Ovary (tissue), 10 donors: ENCODE measurements at places on chromosomes 3 and 15.
A peak's percentile ranks its signal among the peaks of the same experiment; 100 is the strongest.

DNA sequence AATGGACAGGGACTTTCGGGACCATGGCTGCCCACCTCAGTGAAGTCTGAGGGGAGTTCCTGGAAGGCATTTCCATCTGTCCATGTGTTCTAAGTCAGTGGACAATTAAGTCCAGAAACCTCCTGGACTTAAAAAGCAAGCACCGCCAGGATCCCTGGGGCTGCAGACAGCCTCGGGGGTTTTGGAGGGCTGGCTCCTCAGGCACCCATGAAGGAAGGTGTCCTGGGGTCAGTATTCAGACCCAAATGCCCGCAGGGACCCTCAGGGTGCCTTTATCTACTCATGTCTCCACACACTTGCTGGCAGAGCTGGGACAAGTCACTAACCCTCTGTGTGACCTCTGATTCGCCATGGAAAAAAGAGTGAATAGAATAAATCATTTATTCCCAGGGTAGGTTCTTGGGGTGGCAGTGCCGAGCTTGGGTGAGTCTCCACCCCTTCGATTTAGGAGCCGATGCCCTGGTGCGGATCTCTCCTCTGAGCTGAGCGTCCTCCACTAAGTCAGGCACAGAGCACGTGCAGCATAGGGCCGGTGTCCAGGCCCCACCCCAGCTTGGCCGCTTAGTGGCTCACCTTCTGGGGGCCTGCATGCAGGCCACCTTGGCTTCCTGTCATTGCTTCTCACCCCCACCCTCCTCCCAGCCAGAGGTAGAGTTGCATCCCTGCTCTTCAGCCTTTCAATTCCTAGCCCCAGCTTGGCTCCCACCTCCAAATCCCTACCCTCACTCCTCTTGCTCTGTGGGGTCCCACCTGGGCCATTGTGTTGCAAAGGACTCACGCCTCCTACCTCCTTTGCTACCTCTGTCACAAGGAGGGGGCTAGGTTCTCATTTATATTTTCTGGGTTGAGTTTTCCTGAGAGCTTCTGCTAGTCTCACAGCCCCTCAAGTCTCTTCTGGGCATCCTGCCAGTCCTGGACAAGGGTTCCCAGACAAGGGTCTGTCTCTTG, 19.9 kb downstream of the SLC6A6 start:
- no peak for DNase-seq

DNA sequence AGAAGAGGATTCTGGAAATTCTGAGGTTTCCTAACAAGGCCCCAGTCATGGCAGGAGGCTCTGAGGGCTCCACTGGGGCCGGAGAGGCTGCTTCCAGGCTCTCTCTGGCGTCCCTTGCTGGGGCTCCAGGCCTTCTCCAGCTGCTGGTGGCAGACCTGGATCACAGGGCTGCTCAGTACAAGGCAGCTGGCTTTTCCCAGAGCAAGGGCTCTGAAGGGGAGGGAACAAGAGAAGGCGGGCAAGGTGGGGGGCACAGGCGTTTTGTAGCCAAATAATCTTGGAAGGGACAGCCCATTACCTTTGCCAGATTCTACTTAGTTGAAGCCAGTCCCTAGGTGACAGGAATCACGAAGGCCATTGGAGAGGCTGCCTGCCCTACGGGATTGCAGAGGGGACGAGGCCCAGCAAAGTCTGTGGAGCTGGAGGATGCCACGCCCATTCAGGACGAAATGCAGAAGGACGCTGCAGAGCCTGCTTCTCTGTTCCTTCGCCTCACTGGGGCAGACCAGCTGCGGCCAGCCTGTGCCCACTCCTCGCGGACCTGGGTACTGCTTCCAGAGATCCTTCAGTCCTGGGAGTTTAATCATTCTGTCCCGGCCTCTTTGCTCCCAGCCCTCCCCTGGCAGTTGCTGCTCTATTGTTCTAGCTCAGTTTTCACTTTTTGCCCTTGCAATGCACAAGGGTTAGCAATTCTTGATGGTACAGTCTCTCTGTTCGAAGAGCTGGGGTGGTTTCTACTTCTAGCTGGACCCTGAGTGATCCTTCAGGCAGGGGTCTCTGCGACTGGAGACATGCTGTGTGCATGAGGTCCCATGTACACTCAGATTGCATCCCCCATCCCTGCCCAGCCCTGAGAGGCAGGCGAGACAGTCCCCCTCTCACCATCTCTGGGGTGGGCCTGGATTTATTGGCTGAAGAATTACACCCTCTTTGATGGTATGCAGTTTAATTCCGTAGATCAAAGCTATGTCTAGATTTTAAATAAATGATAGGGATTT, 149.3 kb upstream of the MEF2A start:
- peak; percentile 33 for DNase-seq

DNA sequence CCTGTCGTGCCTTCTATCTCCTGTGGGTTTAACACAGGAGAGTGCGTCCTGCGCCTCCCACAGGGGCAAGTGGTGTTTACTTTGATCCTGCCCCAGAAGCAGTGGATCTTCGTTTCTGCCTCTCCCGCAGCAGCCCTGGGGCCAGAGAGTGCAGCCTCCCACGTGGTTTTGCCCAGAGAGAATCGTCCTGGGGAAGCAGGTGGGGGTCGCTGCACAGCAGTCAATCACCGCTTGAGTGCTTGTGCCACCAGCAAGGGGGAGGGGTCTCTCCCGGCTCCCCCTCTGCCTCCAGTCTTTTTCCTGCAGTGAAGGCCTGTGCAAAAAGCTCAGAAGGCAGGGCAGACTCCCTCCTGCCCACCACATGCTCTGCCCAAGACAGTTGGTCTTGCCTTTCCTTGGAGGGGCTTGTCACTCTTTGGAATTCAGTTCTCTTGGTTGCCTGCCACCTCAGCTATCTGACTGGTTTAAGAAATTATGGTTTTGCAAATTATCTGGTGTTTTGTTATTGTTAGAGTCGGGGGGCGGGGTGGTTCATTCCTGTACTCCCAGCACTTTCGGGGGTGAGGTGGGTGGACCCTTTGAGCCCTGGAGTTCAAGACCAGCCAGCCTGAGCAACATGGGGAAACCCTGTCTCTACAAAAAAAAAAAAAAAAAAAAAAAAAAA, 26.9 kb downstream of the STOML1 start:
- DNase-seq: peak; percentile 34

DNA sequence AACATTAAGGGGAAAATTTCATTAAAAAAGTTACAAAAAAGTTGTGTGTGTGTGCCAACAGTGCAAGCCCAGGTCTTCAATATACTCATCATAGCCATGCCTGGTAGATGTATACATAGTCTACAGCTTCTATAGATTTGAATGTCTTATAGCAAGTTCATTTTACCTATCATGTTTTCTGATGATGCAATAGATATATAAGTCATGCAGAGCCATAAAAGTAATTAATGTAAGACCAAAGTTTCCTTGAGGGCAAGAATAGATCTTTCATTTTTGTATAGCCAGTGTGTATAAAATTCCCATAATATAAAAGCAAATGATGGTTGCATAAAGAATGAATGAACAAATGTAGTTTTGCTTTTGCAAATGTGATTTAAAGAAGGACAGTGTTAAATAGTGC, 1138.4 kb downstream of the TBL1XR1 start:
- no peak for DNase-seq

DNA sequence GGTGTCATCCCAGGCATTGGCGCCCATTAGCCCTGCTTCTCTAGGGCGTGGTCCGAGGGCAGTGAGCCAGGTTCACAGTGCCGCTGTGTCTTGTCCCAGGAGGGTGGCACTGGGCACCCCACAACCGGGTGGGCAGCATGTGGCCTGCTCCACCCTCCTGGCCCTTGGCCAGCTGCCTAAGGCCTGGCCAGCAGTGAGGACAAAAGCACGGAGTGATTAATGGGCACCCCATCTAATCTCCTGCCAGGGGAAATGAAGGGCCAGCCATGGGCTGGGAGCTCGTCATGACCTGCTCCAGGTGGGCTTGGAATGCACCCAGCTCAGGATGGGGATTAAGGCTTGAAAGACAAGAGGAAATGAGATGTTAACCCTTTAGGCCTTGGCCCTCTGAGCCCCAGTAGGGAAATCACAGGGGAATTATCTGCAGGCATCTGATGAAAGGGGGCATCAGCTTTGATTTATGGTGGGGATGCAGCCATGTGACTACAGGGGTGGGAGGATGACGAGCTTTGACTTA, 5.2 kb downstream of the THSD4 start:
- no peak for DNase-seq

DNA sequence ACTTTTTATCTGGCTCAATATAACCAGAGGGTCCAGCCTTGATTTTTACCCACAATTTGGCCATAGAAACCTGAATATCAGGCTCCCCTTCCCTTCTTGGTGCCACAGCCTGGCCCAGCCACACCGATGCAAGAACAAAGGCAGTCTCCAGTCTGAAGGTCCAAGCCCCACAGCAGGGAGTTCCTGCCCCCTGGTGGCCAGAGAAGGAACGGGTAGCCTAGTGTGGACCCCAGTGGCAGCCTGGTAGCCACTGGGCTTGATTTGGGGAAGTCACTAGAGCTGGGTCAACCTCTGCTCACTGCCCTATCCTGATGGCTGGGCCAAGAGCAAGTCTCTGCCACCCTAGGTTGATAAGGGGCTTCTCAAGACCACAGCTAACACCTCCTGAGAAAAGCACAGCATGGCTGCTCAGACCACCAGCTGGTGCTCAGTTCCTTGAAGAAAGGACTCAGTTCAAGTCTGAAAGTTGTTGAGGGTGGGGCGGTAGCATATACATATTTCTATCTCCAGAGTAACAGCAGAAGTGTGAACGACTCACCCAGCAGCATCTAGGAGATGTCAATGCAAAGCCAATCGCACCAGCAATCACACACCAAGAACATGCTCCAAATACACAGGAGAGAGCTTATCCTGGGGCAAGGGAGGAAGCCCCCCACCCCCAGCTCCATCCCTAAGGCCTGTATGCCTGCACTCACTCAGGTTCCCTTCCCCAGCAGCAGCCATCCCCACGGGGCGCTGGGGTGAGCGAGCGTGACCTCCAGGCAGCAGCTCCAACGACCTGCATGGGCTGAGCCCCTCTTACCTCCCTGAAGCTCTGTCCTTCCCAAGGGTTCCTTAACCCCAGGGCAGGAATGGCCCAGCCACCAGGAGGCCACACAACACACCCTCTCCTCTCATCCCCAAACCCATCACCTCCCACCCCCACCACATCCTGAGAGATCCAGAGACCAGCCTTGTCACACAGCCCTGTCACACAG, 7.6 kb downstream of the PFKFB4 start:
- DNase-seq: peak; percentile 85

GRCh38 chr3:15321349-15321748, 11.0 kb downstream of the SH3BP5 start:
- DNase-seq: no peak

- DNase-seq: peak; percentile 95
Measured at GRCh38 chr15:101251830-101252820, at the start of gene CHSY1. CHSY1 (minus strand) TSS chr15:101252048; CDS start chr15:101251456, 592 bp downstream.

DNA sequence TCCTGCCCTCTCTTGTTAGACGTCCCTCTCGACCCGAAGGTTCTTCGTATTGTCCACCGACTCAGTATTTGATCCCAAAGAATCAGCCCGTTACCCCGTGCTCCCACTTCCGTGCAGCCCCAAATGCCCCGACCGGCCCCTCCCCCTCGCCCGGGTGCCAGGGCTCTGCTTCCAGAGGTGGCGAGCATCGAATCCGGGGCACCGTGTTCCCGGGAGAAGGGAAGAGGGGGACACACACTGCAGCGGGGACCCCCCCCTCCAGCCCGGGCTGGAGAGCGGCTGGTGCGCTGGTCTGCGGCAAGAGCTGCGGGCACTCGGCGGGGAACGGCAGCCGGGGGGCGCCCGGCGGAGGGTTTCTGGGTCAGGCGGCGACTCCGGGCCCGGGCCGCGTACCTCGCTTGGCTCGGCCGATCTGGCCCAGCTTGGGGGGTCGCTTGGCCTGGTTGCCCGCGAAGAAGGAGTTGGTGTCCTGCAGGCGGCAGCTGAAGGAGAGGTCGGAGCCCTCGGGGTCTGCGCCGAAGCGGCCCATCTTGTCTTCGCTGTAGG, 556 bp downstream of the CAMK2N2 start:
- DNase-seq: no peak
